Activated CD8-positive, alpha-beta memory T cell treated with anti-CD3 and anti-CD28 coated beads for 1 hour (primary cell): ENCODE measurements at places on chromosomes 6 and 20.

DNA sequence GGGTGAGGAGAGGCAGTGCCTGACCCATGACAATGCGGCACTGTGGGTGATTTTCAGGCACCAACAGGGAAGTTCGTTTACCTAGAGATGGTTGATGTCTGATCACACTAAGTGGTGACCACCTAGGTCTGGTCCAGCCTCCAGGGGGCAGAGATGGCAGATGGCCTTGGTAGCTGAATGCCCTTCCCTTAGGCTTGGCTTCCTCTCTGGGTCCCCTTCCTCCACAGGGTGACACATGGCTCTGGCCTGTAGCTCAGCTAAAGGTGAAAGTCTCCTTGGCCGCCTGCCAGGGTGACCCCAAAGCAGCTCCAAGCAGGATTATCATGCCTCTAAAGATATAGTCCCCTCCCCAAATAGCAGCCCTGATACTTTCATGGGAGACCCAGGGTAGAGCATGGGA, 6.4 kb downstream of the GDAP1L1 start:
- no peak for DNase-seq

- no peak for DNase-seq
Measured at GRCh38 chr20:57705127-57705899, 4.5 kb downstream of the PMEPA1 start.

DNA sequence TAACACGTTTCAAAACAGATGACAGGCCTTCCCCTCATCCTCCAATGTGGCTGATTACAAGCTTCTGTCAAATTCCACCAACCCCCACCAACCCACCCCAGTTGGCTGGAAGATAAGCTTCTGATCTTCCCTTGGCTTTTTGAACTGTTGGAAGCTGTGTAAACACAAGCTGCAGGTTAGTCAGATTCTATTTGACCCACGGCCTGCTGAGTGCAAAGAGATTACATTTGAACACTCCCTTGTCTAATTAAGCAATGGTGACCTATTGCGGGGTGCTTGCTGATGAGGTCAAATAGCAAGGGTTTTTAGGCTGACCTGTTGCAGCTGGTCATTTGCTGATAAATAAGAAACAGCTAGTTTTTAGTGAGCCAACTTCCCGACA, 379.7 kb downstream of the BMP2 start:
- DNase-seq, result no peak

DNA sequence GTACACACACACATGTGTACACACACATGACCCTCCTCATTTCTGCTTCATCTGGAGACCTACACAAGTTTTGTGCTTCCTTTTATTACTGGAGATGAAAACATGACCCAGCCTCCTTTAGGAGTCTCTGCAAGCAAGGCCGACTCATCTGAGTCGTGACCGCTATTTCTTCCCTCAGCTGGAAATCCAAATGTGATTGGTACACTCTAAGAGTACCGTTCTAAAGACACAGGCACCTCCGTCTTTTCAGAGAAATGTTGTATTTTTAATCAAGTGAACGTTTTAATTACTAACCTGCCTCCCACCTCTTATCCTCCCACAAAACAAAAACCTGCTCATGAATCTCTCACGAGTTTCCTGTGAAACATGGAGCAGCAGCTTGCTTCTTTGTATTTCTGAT, 63.0 kb downstream of the LAMP5 start:
- no peak for DNase-seq

DNA sequence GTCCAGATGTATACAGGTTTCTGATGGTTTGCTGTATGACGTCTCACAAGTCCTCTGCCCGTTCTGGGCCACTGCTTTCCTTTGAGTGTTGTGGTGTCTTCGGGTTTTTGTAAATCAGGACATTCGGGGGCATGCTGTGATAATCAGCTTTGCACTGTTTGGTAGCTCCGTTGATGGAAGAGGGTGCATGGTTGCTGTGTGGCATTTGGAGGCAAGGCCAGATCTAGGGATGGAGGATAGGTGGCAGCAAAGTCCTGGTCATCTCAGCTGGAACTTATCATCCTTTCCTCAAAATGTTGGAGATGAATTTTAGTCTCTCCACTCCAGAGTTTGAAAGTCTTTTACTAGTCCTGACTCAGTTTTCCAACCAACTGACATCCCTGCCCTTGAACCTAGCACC, 91.0 kb downstream of the SCP2D1 start:
- DNase-seq, result no peak

DNA sequence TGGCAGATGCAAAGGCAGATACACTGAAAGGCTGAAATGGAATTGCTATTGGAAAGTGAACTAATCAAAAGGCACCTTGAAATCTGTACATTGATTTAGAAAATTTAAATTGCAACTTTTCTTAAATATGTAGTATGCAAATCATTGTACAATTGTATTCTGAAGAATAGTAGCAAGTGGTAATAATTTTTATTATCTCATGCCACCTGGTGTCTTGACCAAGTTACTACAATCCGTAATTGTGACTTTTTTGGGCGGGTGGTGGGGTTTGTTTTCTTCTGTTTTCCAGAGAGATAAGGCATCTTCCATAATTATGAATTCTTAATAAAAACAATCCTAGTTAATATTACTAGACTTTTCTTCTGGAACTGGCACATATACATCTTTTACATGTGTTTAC, 12.5 kb upstream of the BCKDHB start:
- DNase-seq, result no peak

DNA sequence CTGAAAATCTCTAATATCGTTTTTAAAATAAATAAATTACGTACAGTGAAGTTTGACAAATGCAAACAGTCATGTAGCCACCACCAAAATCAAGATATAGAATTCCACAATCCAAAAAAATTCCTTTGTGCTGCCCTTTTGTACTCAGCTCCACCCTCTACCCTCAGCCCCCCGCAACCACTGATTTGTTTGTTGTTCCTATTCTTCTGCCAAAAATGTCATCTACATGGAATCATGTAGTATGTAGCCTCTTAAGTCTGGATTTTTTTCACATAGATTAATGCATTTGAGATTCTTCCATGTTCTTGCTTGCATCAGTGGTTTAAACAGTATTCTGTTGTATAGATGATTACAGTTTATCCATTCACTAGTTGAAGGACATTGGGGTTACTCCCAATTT, 8.5 kb upstream of the REPS1 start:
- no peak for DNase-seq

DNA sequence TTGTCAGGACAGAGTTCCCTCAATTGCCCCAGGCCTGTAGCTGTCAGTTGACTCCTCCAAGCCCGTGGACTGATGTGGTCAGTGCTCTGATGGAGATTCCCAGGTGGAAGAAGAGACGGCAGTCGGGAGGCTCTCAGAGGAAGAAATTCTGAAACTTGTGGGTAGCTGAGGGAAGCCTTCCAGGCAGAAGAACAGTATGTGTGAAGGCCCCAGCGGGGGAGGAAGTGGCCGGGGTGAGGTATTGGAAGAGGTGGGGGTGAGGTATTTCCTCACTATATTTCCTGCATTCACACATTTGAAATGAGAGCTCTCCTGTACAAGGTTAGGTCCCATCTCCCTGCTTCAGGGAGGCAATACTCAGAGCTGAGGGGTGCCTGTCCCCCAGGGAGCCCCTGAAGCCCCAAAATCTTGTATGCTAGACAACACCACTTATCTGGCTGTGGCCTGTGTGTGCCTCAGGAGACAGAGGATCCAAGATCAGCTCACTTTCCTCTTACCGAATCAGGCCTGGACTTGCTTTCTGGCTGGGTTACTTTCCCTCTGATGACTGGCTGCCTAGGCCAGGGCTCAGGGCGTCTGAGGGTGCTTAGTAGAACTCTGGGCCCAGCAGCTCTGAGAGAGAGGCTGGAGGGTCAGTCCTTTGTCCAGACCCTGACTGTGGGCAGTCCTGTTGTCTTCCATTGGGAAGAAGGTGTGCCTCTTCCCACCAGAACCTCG, 49.3 kb upstream of the MYL9 start:
- DNase-seq, result no peak

- no peak for DNase-seq
Measured at GRCh38 chr6:133637436-133637835, 251.5 kb upstream of the TCF21 start.

GRCh38 chr20:22962567-22963439, 72.3 kb upstream of the SSTR4 start:
- no peak for DNase-seq

DNA sequence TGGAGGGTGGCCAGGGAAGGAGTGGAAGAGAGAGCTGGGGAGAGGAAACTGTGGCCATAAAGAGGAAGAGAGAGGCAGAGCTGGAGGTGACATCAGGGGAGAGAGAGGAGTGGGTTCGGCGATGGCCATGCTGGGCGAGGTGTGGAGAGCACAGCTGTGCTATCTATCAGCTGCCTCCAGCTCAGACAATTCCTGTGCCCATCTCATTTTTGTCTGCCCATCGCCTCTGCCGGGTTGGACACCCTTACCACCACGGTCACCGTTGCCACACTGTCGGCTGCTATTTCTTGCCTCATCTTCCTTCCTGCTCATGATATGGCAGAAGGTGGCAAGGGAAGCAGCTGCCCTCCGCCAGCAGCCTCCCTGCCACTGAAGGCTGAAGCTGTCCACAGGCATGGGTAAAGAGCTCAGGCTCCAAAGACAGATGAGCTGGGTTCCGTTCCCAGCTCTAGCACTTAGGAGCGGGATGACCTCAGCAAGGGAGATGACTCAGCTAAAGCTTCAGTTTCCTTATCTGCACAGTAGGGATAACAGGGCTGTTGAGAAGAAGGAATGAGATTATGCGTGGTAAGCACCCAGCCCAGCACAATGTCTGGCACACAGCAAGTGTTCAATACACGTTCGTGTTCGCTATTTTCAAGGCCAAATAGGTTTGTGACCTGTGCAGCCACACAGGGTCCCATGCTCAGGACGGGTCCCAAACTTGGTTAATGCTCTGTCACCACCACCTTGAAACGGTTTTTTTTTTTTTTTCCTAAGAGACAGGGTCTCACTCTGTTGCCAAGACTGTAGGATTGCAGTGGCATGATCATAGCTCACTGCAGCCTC, 21.9 kb upstream of the TAF8 start:
- no peak for DNase-seq

GRCh38 chr6:24766680-24767462, 7.9 kb upstream of the GMNN start:
- DNase-seq, result no peak

DNA sequence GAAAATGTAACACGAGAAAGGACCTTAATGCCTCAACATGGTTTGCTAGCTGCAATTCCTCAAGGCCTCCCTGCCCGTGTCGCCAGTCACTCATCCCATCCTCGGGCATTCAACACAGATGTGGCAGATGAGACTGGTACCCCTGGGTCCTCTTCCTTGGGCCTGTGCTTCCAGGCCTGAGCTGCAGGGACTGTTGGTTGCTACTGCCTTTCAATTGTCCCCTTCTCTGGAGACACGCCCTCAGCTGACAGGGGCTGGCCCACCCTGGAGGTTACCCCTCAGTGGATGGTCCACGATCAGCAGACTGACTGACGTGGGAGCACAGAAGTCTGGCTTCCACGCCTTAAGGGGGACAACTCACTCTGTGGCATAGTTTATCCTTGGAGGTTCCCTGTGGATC, 495.1 kb upstream of the CHD6 start:
- no peak for DNase-seq

- DNase-seq, result no peak
Measured at GRCh38 chr6:91437315-91437729, 850.5 kb upstream of the MAP3K7 start.
